ENCODE measurements at places on chromosomes 6 and 20.

DNA sequence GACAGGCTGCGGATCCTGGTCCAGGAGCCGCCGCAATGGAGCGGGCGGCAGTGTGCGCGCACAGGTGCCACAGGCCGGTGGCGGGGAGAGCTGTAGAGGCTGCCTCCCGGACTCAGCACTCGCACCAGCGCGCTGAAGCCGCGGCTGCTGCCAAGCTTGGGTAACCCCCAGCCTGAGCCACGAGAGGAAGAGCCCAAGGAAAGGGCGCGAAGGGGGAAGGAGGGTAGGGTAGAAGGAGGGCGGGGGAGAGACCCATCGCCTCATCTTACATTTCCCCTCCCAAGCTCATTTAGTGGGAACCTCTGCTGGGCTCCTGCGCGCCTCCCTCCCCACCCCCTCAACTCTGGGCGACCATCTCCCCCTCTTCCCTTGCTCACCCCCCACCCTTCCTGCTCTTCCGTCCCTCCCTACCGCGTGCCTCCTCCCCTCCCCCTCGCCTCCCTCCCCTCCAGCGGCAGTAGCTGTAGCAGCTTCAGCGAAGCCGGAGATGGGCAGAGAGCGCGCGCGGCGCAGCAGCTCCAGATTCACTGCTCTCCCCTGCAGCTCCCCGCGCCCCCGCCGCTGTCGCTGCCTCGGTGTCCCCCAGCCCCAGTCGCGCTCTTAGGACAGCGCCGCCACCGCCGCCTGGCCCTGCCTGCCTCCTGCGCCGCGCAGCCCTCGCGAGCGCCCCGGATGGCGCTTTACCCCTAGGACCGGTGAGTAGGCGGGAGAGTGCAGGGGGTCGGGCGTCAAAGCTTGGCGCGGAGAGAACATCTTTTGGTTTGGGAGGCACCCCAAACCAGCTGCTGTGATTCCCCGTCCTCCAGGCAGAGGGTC is at the start of gene FUT9:
TSS of gene FUT9 (plus strand) at position 457 of the 816 bp plus-strand sequence. CDS start 187,182 bp downstream, outside the sequence.
- no peak for DNase-seq

DNA sequence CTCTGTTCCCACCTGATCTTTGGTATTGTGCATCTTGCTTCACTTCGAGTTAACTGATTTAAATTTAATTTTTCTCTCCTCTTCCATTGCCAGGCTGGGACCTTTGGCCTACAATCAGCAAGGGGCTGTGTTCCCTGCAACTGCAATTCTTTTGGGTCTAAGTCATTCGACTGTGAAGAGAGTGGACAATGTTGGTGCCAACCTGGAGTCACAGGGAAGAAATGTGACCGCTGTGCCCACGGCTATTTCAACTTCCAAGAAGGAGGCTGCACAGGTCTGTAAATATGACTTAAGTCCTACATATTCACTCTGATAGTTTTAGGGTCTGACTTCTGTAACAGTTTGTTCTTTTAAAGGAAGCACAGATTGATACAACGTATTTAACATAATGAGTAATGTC is 412.4 kb downstream of the ARHGAP18 start:
- DNase-seq = no peak

DNA sequence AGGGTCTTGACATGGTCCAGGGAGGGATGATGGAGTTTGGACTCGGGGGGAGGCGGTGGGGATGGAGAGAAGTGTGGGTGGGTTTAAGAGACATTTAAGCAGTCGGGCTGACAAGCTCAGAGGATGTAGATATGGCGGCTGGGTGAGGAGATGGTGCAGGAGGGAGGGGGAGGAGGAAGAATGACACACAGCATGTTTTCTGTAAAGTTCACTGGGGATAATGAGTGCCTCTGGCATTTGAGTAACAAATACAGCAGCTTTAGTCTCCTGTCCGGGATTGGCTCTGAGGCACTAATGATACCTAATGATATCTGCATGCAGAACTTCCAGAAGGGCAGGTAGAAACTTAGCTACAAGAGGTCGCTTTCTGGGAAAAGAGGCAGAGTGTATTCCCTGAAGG is 107.8 kb downstream of the DHX35 start:
- DNase-seq = no peak

GRCh38 chr6:8387942-8388437 is 47.4 kb downstream of the SLC35B3 start:
- DNase-seq = no peak

- no peak for DNase-seq
These were observed 15.5 kb downstream of the CYP39A1 start for GRCh38 chr6:46637145-46637544.

- no peak for DNase-seq
These were observed 264.4 kb downstream of the HACE1 start for GRCh38 chr6:104595311-104595820.
